Activated CD4-positive, alpha-beta T cell treated with anti-CD3 and anti-CD28 coated beads, Interleukin-2, Interleukin-6, amounts not matched to agents 100 ng/mL and 50 ng/mL, durations not matched to agents 16 hours and 8 hours (primary cell): ENCODE measurements at places on chromosomes 6 and 20.
A peak's percentile ranks its signal among the peaks of the same experiment; 100 is the strongest.

DNA sequence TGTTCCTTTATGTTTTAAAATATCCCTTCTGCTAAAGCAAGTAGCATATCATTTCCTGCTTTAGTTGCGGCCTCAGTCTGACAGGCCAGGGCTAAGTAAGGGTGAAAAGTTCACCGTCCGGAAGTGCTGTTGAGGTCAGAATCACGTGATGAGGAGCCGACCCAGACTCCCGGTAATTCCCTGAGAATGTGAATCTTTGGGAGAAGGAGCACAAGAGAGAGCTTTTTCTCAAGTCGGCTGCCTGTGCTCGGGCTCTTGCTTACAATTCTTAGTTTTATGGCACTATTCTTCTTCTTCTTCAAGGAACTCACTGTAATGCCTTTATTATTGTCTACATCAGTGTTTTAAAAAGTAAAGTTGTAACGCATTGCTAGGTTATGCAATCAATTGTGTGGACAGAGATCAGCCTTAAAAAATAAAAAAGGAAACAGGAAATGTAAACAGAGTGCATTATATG is 309.3 kb downstream of the PRL start:
- peak; percentile 7 for DNase-seq

GRCh38 chr20:1489325-1489724 is 1.9 kb downstream of the SIRPB2 start:
- no peak for DNase-seq

DNA sequence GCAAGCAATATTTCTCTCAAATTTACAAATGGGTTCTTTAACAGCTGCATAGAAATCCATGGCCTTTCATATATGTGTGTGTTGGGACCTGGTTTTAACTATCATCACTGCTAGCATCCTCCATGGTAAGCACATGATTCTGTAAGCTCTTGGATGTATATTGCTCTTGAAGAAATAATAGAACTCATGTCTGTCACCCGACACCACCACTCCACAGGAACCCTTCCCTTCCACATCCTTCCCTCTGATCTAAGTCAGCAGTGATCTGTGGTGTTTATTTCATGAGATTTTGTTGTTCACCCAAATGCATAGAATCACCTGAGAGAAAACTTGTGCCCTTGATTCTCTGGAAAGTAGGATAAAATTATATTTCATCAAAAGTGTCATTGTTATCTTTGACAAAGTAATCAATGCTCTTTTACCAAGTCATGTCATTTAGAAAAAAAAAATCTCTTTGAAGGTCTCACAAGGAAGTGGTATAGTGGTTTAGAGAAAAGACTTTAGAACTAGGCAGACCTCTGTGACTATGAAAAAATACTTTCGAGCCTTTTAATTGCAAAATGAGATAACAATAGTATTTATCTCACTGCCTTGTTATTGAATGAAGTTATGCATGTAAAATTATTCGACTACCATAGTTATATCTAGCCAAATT is 649.8 kb upstream of the SLC35B3 start:
- DNase-seq: no peak

- no peak for DNase-seq
These were observed 59.5 kb downstream of the CBFA2T2 start for GRCh38 chr20:33549229-33549999.

GRCh38 chr6:169943241-169944060 is 192.0 kb downstream of the ERMARD start:
- no peak for DNase-seq

DNA sequence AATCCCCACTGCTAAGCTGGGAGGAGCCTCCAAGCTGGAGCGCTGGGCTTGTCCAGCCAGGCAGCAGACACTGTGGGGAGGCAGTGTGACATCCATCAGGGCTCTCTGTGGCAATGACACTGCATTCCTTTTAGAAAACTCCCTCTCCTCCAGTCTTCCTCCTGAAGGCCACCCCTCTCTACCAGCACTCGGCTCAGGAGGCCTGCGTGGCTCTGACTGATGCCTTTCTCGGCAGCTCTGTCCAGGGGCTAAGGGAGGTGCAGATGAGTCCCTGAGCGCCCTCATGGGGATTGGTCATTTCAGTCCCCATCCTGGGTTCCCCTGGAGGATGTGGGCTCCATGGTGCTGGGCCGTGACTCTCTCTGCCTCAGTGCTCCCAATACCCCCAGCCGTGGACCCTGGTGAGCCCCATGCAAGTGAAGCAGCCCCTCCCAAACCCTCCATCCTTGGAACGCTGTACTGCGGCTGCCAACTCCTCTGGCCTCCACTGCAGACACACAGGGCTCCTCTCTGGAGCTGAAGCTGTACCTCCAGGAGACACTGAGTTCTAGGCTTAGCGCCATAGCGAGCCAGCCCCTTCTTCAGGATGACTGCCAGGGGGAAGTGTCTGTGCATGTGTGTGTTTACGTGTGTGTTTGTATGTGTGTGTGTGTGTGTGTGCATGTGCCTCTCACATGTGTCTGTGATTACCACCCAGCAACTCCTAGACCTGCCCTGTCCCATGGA is 209.6 kb downstream of the ERMARD start:
- DNase-seq: no peak

GRCh38 chr6:156280065-156280464 is 497.1 kb upstream of the ARID1B start:
- no peak for DNase-seq

DNA sequence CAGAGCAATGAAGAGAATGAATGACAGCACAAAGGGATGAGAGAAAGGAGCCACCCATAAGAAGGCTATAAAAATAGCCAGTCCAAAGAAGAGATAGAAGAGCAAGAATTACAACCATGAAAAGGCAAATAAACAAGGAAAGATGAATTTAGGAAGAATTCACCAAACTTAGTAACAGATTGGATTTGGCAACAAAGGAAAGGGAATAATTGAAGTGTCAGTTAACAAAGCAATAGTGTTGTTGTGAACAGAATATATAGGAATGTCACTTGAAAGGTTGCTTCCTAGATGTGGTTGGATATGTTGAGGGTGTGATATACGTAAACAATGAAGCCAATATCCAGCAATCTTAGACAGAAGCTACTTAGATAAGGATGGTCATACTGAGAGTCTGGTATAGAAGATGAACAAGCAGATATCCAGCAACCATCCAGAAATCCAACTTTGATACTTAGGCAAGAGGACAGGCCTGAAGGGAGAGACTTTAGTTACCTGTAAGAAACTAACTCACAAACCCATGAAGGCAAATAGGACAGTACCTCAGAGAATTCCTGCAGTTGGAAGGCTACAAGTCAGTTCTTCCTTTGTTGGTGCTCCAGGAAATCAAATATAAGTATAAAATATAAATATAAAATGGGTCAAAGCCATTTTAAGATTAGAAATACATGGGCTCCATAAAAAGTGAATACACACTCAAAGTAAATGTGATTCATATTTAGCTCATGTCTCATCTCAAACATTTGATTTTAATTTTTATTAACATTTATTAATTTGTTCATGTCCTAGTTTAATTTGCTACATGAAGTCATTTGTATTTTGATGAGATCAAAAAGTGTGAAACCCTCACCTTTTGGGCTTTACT is 106.5 kb downstream of the HFE start:
- no peak for DNase-seq
